ENCODE measurements at places on chromosomes 1 and 21. TPM values are rescaled to one million over a fixed set of nuclear protein-coding genes. Genes with fewer than 3 reads are reported as not detected.

The BACE2 gene
- 99.5 TPM for total RNA-seq

The KPRP gene
- total RNA-seq: not detected

The TBX15 gene
- 0.87 TPM for total RNA-seq

The TLR5 gene
- 0.17 TPM for total RNA-seq

The MYOC gene
- 0.10 TPM for total RNA-seq

The GSTM5 gene
- not detected for total RNA-seq

The ALX3 gene
- total RNA-seq: not detected

The CCDC181 gene
- 3.8 TPM for total RNA-seq

The EFCAB7 gene
- total RNA-seq: 15.1 TPM

The EPS15 gene
- total RNA-seq: 67.6 TPM

- no peak for DNase-seq
Observed at GRCh38 chr21:45623436-45623835, 20.1 kb upstream of the PCBP3 start.

DNA sequence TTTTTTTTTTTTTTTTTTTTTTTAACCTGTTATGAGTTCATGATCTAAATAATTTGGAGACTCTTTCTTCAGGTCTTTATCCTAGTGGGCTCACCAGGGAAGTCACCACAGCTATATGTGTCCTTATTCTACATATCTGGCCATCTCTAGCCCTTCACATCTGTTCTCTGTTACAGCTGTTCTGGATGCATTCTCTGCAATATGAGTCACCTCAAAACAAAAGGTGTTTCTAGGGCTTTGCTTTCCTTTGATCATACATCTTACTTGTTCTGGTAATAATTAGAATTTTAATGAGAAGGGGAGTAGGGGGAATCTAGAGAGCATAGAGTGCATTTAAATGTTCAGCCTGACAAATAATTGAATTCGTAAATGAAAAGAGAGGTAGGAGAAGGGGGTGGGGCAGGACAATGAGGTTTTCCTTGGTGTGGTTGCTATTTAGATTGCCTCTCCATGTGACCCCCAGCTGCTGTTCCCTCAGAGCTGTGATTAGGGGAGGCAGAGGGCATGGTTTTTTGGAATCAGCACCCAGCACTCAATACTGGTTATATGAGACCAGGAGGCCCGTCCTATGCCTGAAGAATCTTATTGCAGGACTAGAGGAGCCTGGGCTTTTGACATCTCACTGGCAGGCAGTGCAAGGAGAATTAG lies 8.0 kb downstream of the SYT6 start:
- DNase-seq: no peak

GRCh38 chr1:89622895-89623294 lies 10.0 kb upstream of the LRRC8C start:
- DNase-seq: no peak

DNA sequence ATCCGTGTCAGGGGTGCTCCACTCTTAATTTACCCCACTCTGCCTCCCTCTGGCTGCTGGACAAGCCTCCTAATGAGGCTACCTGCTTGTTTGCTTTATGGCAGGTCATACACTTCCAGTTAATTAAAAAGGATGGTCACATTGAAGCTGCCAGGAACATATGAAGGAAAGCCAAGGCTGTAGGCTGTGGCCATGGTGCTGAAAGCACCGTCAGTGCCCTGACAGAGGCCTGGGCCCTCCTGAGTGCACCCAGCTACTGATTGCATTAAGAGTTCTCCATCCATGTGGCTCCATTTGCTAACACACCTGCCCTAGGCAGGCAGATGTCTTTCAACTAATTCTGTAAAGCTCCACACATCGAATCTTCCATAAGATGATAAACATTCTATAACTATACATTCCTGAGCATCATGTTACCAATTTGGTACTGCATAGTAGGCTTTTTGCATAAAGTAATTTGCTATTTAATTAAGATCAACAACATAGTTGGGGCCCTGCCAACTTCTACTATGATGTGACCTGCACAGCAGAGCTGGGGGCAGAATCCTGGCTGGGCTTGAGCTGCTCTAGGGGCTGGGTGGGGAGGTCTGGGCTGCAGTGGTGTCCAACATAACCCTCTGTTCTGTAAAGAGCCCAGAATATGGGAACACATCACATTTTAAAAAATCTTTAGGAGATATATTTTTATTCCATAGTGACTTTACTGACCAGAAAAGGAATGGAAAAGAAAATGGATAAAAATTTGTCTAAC lies 224.8 kb downstream of the SIPA1L2 start:
- no peak for DNase-seq

DNA sequence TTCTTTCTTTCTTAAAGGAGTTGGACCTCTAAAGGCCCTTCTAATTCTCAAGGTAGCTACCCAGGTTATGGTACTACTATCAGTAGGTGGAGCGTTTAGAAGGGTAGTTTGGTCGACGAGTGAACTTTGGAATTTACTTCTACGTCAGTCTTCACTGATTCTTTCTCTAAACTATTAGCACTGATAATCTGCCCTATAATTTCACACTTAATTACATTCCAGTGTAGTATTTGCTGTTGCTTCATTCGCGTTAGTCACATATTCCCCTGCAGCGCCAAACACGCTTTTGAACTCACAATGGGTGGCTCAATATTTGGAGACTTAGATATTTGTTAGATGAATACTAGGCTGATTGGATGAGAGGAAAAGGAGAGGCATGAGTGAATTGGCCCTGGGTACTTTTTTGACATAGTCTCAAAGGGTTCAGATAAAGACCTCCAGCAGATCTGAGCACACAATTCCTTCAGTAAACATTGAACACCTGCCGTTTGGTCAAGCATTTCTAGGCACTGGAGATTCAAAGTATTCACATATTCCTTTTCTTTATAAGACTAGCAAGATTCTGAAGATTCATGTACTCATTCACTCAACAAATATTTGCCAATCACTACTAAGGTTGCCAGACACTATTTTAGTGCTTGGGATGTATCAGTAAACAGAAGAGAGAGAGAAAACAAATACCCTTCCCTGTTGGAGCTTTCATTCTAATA lies 929 bp upstream of the FOXJ3 start:
- peak; percentile 82 for DNase-seq

DNA sequence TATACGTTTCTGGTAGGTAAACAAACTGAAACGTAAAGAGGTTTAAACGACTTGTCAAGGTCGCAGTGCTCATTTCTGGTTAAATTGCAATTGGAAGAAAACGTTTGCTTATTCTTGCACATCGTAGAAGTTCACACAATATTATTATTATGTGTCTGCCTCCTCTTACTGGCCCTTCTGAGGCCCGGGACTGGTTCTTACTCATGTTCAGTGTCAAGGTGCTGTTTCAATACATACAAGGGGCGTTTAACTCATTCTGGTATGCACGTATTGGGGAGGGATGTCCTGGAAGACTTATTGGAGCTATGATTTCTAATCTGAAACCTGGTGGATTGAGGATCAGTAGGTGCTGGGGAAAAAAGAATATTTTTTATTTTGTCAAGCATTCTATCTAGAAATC lies 932 bp downstream of the RPF1 start:
- DNase-seq: no peak

DNA sequence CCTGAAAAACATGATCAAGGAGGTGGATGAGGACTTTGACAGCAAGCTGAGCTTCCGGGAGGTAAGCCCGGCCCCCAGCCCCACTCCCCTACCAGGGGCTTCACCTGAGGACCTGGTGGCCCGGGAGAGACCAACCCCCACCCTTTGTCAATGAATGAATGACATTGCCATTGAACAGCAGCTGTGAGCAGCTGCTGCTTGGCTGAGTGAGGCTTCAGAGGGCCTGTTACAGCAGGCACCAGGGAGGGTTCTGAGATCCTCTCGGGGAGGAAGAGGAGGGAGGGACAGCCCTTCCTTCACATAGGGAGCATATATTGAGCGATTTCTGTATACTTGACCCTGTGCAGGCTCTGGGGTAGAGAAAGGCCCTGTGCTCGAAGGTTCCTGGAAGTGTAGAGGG lies 12.3 kb upstream of the CTRC start:
- DNase-seq: no peak

DNA sequence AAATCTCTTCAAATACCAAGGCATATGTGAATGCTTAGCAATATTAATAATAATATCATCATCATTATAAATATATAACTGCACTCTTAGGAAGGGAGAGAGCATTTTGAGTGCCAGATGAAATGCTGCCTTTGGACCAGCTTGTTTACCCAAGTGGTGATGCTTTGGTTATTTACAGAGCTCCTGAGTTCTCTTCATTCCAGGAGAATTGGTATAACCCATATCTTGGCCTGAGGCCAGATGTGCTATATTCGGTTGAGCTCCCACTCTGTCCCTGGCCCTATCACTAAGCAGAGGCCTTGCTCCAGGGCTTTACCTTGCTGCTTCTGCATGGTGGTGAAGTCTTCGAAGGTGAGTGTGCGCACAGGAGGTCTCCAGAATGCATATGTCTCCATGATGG lies 89.4 kb downstream of the TBX15 start:
- DNase-seq: no peak

- DNase-seq: no peak
Observed at GRCh38 chr1:213584272-213584671, 403.5 kb upstream of the PROX1 start.

DNA sequence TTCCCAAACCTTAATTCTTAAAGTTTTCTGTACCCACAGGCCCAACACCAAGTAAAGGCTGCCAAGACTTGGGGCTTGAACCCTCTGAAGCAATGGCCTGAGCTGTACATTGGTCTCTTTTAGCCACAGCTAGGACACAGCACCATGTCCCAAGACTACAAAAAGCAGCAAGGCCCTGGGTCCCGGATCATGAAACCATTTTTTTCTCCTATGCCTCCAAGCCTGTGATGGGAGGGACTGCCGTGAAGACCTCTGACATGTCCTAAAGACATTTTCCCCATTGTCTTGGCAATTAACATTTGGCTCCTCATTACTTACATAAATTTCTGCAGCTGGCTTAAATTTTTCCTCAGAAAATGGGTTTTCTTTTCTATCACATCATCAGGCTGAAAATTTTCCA lies 30.9 kb downstream of the ZNF670 start:
- DNase-seq: no peak

DNA sequence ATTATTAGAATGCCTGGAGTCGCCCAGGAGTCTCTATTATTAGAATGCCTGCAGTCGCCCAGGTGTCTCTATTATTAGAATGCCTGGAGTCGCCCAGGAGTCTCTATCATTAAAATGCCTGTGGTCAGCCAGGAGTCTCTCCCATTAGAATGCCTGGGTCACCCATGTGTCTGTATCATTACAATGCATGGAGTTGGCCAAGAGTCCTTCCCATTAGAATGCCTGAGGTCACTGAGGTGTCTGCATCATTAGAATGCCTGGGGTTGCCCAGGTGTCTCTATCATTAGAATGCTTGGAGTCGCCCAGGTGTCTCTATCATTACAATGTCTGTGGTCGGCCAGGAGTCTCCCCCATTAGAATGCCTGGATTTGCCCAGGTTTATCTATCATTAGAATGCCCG lies 66.9 kb downstream of the RNF187 start:
- no peak for DNase-seq

GRCh38 chr1:62321446-62321845 lies 2.2 kb upstream of the KANK4 start:
- peak; percentile 89 for DNase-seq

- DNase-seq: no peak
Observed at GRCh38 chr21:24027396-24027795, 1579.9 kb downstream of the MRPL39 start.

DNA sequence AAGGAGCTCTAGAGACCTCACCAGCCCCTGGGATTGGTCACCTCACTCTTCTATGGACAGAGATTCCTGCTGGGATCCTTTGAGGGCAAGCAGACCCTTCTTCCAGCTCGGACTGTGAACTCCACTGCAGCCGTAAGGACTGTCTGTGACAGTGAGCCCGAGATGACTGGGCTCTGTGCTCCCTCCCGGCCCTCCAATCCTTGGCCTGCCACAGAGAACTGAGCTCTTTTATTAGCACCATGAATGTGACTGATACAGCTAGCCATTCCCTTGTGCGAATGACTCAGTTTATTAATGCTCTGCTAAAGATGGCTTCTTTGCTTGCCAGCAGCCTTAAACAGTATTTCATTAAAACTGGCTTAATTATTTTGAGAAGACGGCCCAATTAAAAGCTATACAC lies 194.6 kb upstream of the LMO4 start:
- no peak for DNase-seq

GRCh38 chr1:92447033-92447681 lies 39.6 kb downstream of the GFI1 start:
- no peak for DNase-seq

GRCh38 chr1:27563341-27563590 lies 40.7 kb downstream of the AHDC1 start:
- no peak for DNase-seq

- DNase-seq: peak; percentile 77
Observed at GRCh38 chr21:38352536-38353219, 95.9 kb downstream of the KCNJ15 start.

DNA sequence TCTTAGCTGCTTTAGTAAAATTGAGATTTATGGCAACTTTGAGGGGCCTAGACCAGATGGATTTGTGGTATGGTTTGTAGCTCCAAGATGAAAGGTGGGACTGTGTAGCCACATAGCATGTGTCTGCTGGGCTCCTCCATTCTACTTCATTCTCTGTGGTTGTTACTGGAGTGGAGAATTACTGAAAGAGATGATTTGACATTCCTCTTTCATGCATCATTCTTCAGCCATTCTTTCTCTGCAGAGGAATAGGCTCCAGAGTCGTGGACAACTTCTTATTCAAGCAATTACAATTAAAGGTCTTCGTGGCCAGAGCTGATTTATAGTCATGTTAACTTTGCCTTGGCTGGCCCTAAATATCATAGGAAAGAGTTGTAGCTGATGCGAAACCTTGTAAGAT lies 328.9 kb downstream of the PAPPA2 start:
- DNase-seq: peak; percentile 82

GRCh38 chr1:177848577-177848976 lies 121.3 kb downstream of the SEC16B start:
- peak; percentile 77 for DNase-seq

- DNase-seq: no peak
Observed at GRCh38 chr1:175252561-175252960, 60.0 kb upstream of the KIAA0040 start.

GRCh38 chr21:45262041-45262581 lies 25.6 kb downstream of the POFUT2 start:
- DNase-seq: no peak

DNA sequence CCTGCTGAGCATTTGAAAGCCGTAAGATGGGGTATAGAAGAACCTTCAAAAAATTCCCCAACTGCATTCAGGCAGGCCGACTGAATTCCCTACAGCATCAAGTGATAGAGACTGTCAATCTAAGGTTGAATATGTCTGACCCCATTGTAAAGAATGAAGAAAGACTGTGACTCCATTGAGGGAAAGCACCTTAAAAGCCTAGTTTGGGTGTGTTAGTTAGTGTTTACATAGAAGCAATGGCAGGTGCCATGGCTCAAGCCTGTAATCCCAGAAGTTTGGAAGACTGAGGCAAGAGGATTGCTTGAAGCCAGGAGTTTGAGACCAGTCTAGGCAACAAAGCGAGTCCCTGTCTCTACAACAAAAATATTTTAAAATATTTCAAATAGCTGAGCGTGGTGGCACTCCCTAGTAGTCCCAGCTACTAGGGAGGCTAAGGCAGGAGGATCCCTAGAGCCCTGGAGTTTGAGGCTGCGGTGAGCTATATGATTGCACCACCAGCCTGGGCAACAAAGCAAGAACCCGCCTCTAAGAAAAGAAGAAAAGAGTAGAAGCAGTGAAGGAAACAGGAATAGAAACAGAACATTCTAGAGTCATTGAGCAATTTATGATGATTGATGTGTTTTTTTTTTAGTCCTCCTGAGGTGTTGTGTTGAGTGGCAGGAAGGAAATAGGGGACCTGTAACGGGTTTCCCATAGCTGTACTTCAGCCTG lies 15.4 kb downstream of the POLR3GL start:
- DNase-seq: no peak

- peak; percentile 97 for DNase-seq
Observed at GRCh38 chr1:85406887-85407533, 57.9 kb downstream of the DDAH1 start.
